MM.1S (cell line): ENCODE measurements at places on chromosomes 1 and 21.
A peak's percentile ranks its signal among the peaks of the same experiment; 100 is the strongest.

GRCh38 chr1:80632284-80632683, 1168.5 kb upstream of the ADGRL2 start:
- no peak overlapping the region for H3K4me3 ChIP-seq
- peaks cover 13% of the 10 kb centered on the region for H3K4me1 ChIP-seq
- no peak for DNase-seq
- H3K36me3 ChIP-seq: no peaks in the 10 kb centered on the region

- no peak overlapping the region for H3K27ac ChIP-seq
- H3K27me3 ChIP-seq: no peaks in the 10 kb centered on the region
- no peak for DNase-seq
- H3K4me1 ChIP-seq: peaks cover 4% of the 10 kb centered on the region; the same call in 1 of the 2 replicates
These were observed 20.2 kb downstream of the RIIAD1 start for GRCh38 chr1:151741516-151741915.

- H3K4me3 ChIP-seq: no peak overlapping the region
- no peak for DNase-seq
- H3K36me3 ChIP-seq: no peaks in the 10 kb centered on the region
- no peaks in the 10 kb centered on the region for H3K27me3 ChIP-seq
These were observed 1003.0 kb upstream of the NCAM2 start for GRCh38 chr21:19995253-19995652.

DNA sequence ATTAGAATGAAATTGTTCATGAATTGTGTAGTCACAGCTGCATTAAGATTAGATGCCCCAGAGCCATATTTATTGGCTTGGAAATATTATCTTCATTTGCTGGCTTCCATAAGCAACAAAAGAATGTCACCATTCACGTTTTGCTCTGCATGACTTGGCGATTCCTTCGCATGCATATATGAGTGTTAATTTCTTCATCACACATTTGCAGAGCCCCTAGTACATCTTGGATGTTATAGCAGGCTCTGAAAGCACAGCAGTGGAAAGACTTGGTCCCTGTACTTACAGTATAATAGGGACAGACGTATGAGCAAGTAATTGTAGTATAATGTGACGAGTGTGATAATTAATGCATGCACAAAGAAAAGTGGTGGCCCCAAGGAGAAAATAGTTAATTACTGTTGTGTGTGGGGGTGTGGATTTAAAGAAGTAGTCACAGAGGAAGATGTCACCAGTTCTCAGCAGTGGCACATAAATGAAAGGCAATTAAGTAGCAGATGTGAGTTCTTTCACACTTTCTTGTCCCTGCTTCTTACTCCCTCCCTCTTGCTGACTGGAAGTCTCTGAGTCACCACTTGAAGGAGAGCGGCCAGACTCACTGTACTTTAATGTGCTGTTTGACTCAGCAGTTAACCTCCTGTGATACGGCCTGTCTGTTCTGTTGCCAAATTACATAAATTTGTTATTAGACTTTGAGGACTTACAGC, 21.0 kb downstream of the S100A10 start:
- no peak for DNase-seq
- H3K27me3 ChIP-seq: no peaks in the 10 kb centered on the region
- H3K36me3 ChIP-seq: no peaks in the 10 kb centered on the region
- no peak overlapping the region for H3K4me3 ChIP-seq
- H3K27ac ChIP-seq: no peak overlapping the region
- peaks cover 7% of the 10 kb centered on the region; the same call in 1 of the 2 replicates for H3K4me1 ChIP-seq

DNA sequence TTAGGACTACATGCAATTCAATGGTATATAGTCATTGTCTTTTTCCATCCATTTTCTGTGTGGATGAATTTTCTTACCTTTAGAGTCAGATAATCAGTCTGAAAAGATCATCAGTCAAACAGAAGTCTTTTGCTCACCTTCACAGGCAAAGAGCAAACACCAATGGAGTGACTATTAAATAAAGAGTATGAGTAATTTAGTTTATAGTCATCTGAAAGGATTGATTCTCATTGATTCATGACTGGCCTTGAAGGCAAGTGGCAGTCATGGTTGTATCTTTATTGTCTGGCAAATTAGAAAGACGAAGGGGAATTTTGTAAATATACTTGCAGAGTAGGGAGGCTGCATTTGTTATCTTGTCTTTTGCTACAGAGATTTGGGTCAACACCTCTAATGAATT, 89.9 kb downstream of the EPB41 start:
- no peak for DNase-seq
- H3K27me3 ChIP-seq: no peaks in the 10 kb centered on the region
- H3K27ac ChIP-seq: no peak overlapping the region
- no peak overlapping the region for H3K4me3 ChIP-seq

DNA sequence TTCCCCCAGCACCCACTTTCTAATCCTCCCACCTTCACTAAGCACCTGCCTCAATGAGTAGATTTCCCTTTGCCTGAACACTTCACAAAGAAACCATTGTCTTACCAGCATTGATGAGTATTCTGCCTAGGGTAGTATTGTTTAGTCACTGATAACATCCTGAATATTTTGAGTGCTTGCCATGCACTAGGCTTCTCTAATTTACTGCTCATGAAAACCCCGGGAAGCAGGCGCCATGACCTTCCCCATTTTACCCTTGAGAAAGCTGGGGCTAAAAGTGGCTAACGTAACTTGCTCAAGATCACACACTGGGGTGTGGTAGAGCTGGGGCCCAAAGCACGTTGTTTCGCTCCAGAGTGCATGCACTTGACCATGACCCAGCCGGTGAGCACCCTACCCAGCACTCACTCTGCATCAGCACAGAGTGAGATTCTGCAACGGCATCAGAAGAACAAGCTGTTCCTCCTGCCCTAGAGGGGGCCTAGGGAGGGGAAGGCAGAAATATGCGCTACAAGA, 10.6 kb upstream of the F3 start:
- no peaks in the 10 kb centered on the region for H3K4me1 ChIP-seq
- H3K36me3 ChIP-seq: no peaks in the 10 kb centered on the region
- H3K4me3 ChIP-seq: no peak overlapping the region
- no peak overlapping the region for H3K27ac ChIP-seq

GRCh38 chr1:28668956-28669723, 556 bp downstream of the GMEB1 start:
- no peaks in the 10 kb centered on the region for H3K27me3 ChIP-seq
- no peaks in the 10 kb centered on the region for H3K36me3 ChIP-seq
- H3K27ac ChIP-seq: peak overlapping the region; percentile 83
- peak overlapping the region; percentile 88 for H3K4me3 ChIP-seq

DNA sequence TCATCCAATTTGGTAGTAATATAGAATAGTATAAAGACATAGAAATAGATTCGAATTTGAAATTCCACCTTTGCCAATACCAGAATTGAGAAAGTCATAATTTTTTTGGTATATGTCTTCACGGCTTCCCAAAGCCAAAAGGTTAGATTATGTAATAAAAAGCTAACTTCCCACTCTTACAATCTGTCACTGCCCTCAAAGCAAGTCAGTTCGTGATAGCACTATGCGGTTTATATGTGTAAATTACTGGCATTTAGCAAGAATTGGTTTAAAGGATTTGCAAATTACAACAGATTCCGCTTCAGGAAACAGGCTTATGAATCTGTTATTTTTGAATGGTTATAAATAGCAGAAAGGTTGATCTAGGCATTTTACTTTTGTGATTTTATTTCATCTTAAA, 679.4 kb upstream of the ADGRL2 start:
- no peaks in the 10 kb centered on the region for H3K4me1 ChIP-seq
- no peaks in the 10 kb centered on the region for H3K27me3 ChIP-seq
- no peak for DNase-seq
- H3K4me3 ChIP-seq: no peak overlapping the region
- H3K27ac ChIP-seq: no peak overlapping the region

- H3K4me3 ChIP-seq: no peak overlapping the region
- H3K27ac ChIP-seq: no peak overlapping the region
- H3K36me3 ChIP-seq: no peaks in the 10 kb centered on the region
These were observed 168.4 kb upstream of the CACNA1E start for GRCh38 chr1:181314959-181315358.

GRCh38 chr1:110038271-110038670, 3.8 kb downstream of the STRIP1 start:
- H3K4me1 ChIP-seq: 0 out of 2 replicates have a peak, but pooled peaks cover 3% of the 10 kb centered on the region
- H3K27me3 ChIP-seq: no peaks in the 10 kb centered on the region
- no peaks in the 10 kb centered on the region for H3K36me3 ChIP-seq
- no peak overlapping the region for H3K4me3 ChIP-seq

GRCh38 chr1:181661569-181661968, 178.3 kb downstream of the CACNA1E start:
- no peaks in the 10 kb centered on the region for H3K36me3 ChIP-seq
- H3K27me3 ChIP-seq: no peaks in the 10 kb centered on the region
- no peak overlapping the region for H3K4me3 ChIP-seq

DNA sequence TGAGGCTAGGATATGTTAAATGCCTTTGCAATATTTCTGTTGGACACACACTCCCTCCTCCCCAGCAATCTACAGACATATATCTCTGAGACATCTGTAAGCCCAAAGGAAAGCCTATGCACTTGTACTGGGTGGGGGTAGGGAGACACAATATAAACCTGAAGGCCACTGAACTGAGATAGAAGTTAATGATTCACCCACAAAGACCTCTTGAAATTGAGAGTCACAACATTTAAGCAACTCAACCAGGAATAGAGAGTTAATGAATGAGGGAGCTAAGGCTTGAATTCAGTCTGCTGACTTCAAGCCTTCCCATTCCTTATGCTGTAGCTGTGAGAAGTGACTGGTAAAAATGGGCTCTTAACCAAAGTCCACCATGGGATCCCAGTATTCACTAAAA, 5.0 kb downstream of the OR10J1 start:
- DNase-seq: no peak
- H3K4me3 ChIP-seq: no peak overlapping the region
- H3K36me3 ChIP-seq: no peaks in the 10 kb centered on the region
- 0 out of 2 replicates have a peak, but pooled peaks cover 3% of the 10 kb centered on the region for H3K4me1 ChIP-seq

DNA sequence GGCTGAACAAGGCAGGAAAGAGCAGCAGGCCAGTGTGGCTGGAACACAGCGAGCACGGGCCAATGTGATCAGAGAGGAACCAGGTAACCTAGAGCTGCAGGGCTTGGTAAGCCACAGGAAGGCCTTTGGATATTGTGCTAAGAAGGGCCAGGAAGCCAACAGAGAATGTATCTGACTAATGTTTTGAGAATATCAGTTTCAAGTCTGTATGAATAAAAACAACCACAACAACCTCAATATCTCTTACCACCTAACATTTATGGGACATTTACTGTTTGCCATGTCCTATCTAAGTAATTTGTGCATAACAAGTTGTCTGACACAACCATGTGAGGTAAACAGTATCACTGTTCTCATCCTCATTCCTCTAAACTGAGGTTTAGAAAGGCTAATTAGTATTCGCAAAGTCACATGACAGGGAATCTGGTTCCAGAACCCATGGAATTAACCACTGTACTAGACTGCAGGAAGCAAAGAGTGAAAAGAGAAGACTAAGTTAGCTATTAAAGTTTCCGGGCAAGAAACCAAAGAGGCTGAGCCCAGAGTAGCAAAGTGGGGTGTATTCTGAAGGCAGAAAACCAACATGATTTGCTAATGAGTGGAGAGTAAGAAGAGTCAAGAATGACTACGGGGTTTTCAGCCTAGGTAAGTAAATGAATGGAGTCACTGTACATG, 38.9 kb downstream of the SPRTN start:
- no peak overlapping the region for H3K4me3 ChIP-seq
- H3K4me1 ChIP-seq: peaks cover 20% of the 10 kb centered on the region
- no peak overlapping the region for H3K27ac ChIP-seq
- no peaks in the 10 kb centered on the region for H3K36me3 ChIP-seq
- DNase-seq: no peak
- H3K27me3 ChIP-seq: no peaks in the 10 kb centered on the region

- no peaks in the 10 kb centered on the region for H3K4me1 ChIP-seq
- no peak overlapping the region for H3K27ac ChIP-seq
- no peaks in the 10 kb centered on the region for H3K36me3 ChIP-seq
- no peak for DNase-seq
These were observed 579.8 kb upstream of the PKN2 start for GRCh38 chr1:88104236-88104635.

GRCh38 chr1:63189677-63190076, 132.7 kb upstream of the FOXD3 start:
- H3K36me3 ChIP-seq: no peaks in the 10 kb centered on the region
- no peaks in the 10 kb centered on the region for H3K27me3 ChIP-seq
- no peaks in the 10 kb centered on the region for H3K4me1 ChIP-seq
- no peak for DNase-seq

DNA sequence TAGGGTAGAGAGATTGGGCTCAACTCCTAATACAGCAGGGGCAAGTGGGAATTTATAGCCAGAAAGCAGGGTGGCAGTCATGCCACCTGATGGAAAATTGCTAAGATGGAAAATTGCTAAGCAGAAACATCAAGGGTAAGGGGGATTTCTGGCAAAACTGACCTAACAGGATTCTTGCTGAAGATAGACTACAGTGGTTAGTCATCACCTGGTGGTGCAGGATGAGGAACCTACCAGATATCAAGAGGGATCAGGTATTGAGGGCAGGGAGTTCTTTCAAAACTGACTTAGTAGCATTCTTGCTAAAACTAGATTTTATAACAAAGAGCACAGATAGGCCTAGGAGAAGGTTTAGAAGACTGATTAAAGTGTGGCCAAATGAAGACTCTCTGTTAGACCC, 292.9 kb downstream of the PLPP3 start:
- no peaks in the 10 kb centered on the region for H3K36me3 ChIP-seq
- no peak overlapping the region for H3K27ac ChIP-seq
- H3K27me3 ChIP-seq: no peaks in the 10 kb centered on the region
- no peaks in the 10 kb centered on the region for H3K4me1 ChIP-seq
- no peak overlapping the region for H3K4me3 ChIP-seq
- no peak for DNase-seq

DNA sequence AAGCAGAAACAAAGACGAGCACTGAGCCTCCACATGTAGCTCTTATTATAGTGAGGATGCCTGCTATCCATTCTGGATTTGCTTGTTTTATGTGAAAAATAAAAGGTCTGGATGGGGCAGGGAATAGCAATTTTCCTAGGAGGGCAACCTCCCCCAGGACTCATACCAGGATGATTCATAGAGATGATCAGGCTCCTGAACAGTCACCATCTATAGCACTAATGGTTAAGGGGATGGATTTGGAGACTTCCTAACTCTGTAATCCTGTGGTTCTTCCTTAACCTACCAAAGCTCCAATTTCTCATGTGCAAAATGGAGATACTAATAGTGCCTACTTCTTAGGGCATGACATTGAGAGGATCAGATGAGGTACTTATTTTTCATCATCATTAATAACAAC, 34.5 kb upstream of the CD58 start:
- H3K27me3 ChIP-seq: no peaks in the 10 kb centered on the region
- no peaks in the 10 kb centered on the region for H3K4me1 ChIP-seq
- no peak overlapping the region for H3K4me3 ChIP-seq

- H3K36me3 ChIP-seq: no peaks in the 10 kb centered on the region
- H3K4me3 ChIP-seq: no peak within 1 kb of the TSS
- H3K4me1 ChIP-seq: no peaks in the 10 kb centered on the region
- H3K27me3 ChIP-seq: no peaks in the 10 kb centered on the region
These were observed at the start of gene VANGL2 for GRCh38 chr1:160400223-160400645. Gene VANGL2, plus strand, starts transcription at chr1:160400564. Its CDS starts 15,274 bp downstream, at chr1:160415838.

GRCh38 chr1:119711804-119712341, at the start of gene PHGDH:
Gene PHGDH, plus strand, starts transcription at chr1:119711934. Its CDS starts 89 bp downstream, at chr1:119712023.
- no peaks in the 10 kb centered on the region for H3K27me3 ChIP-seq
- peak within 1 kb of the TSS; percentile 47; the same call in 1 of the 2 replicates for H3K27ac ChIP-seq
- peak; percentile 71 for DNase-seq
- H3K4me3 ChIP-seq: peak within 1 kb of the TSS; percentile 89
- H3K36me3 ChIP-seq: no peaks in the 10 kb centered on the region
- H3K4me1 ChIP-seq: no peaks in the 10 kb centered on the region
